LHCN-M2 (cell line): ENCODE measurements at places on chromosomes 2 and 18. TPM values are rescaled to one million over a fixed set of nuclear protein-coding genes. Genes with fewer than 3 reads are reported as not detected.

DNA sequence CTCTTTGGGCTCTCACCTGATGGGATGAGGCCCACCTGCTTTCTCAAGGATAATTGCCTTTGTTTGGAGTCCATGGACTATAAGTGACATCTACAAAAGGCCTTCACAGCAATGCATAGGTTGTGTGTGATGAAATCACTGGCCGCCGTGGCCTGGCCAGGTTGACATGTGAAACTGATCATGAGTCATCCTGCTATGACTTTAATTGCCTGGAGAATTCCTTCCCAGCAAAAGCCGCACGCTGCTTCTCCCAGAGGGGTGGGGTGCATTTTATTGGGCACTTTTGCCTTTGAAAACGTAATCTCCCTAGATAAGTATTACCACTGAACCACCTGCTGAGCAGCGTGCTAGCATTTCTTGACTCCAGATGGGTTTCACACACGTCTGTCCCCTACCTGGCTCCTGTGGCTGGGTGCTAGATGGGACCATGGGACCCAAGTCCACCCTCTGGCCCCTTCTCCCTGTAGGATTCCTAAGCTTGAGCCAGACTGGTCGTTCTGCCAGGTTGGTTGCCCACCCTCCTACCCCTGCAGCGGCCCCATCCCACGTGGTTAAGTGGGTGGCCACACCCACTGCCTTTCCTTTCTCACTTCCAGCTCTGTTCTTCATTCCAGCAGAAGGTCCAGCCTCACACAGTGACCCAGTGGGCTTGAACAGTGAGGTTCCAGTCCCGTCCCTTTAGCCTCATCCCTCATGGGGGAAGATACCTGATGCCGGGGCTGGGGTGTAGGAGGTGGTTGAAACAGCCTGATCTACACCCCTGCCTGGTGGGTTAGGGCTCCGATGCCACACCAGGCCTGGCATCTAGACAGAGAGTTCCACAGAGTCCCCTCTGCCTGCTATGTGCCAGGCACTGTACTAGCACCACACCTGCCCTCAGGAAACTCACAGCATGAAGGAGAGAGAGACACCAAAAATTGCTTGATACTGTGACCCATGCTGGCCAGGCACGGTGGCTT lies 89.6 kb downstream of the GBX2 start:
- DNase-seq, result peak; percentile 1

DNA sequence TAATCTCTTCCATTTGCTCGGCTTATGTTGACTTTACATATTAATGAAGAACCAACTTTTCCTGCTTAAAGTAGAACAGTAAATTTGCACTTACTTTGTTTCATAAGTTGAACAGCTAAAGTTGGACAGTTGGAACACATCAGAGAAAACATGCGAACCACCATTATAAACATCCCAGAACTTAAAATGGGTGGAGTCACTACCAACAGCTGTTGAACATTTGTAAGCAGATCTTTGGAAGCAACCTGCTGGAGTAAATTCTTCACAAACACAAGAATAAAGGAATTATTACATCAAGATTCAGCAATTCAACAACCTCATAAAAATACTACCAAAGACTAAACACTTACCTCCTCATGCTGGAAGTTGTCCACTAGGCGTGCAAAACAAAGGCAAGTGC lies 96.4 kb upstream of the DNER start:
- DNase-seq, result peak; percentile 46

HOXD8 gene
- total RNA-seq, result 0.58 and 1.4 TPM in 2 replicates

DNA sequence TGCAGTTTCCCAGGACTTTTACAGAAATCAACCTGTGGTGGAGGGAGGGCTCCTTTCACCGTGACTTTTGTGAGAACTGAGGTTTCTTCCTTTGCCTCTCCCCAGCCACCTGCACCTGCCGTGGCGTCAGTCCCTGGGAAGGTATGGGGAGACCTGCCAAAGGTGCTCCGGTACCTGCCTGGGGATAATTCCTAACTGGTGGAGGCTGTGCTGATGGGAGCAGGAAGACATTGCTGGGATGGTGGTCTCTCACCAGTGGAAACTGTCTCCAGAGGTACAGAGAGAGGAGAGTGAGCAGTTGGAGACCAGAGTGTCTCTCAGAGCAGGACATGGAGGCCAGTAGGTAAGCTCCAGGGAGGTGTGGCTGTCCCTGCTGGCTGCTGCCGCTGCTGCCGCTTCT lies 52.6 kb downstream of the CIB4 start:
- DNase-seq, result no peak

- peak; percentile 2 for DNase-seq
Observed at GRCh38 chr18:49274188-49274714, 186.2 kb downstream of the DYM start.

DNA sequence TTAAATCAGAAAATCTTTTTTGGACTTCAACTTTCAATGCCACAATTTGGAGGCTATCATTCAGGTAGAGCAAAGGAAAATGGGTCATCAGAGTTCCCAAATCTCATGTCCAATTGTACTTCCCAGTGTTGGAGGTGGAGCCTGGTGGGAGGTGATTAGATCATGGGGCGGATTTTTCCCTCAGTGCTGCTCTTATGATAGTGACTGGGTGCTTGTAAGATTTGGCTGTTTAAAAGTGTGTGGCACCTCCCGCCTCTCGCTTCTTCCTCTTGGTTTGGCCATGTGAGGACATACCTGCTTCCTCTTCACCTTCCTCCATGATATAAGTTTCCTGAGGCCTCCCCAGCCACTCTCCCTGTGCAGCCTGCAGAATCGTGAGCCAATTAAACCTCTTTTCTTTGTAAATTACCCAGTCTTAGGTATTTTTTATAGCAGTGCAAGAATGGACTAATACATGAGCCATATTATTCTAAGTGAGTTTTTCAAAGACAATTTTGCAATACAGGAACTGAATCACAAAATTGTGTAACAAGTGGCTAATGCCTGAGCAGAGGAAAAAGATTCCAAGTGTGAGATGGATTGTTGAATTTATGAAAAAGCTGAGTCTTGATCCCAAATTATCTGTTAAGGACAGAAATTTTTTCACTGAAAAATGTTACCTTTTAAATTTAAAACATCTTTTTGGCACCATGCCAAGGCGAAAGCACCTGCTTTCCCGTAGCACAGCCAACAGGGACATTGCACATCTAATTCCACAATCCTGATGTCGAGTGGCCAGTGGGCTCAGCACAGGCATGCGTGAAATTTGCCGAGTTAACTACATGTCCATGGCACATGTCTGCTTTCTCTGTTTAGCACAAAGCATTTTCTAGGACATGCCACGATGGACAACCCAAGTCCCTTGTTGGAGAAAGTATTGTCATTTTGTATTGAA lies 150.9 kb downstream of the COL6A3 start:
- peak; percentile 75 for DNase-seq

DNA sequence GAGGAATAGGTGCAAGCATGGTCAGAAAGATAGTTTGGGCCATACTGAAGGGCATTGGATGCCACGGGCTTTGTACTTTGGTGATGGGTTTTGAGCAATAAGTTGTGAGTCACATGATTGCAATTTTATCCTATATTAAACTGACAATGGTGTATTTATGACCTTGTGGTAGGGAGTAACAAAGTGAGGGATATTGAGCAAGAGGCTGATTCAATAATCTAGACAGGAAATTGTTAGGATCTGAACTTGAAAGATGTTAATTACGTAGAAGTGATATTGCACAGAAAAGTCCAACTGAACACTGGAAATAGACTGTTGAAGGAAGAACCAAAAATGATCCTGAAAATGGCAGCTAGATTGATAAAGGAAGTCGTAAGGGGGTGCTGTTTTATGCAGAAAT lies 46.6 kb upstream of the TCF4 start:
- DNase-seq, result peak; percentile 68

DNA sequence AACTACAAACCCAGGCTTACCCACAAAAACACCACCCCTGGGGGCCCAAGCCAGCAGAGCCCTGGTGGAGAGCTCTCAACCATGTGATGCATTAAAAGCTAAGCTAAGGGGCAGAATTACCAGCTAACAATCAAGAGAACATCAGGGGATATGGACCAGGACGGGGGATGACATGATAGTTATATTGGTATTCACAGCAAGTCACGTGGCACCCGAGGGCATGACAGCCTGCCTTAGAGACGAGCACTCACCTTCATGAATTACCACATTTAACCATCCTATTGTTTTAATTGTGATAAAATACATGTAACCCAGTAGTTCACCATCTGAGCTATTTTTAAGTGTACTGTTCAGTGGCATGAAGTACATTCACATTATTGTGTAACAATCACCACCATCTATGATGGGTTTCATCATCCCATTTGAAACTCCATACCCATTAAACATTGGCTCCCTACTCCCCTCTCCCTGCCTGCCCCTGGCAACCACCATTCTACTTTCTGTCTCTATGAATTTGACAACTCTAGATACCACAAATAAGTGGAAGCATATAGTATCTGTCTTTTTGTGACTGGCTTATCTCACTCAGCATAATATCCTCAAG lies 245.6 kb downstream of the ANAPC1 start:
- no peak for DNase-seq

- DNase-seq, result no peak
Observed at GRCh38 chr2:8847400-8847799, 10.0 kb upstream of the KIDINS220 start.

- DNase-seq, result no peak
Observed at GRCh38 chr2:46552528-46552927, 73.2 kb downstream of the TMEM247 start.

TEKT4 gene
- total RNA-seq, result not detected in 2 replicates

GRCh38 chr2:43269706-43270105 lies 43.3 kb upstream of the ZFP36L2 start:
- peak; percentile 94 for DNase-seq

DNA sequence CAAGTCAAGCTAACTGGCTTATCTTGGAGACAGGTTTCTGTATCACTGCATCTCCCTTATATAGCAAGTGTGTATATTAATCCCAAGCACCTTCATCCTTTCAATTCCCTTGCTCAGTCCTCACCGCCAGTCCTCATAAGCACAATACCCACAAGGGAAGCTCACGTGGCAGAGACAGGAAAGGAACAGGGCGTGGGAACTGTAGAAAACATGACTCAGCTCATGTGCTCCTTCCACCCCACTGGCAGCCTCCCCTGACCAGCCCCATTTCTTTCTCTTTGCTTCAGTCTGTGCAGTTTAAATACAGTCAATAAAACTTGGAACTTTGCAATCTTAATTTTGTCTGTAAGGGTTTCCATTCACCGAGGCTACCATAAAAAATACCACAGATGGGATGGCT lies 36.5 kb upstream of the CDH19 start:
- DNase-seq, result no peak

DNA sequence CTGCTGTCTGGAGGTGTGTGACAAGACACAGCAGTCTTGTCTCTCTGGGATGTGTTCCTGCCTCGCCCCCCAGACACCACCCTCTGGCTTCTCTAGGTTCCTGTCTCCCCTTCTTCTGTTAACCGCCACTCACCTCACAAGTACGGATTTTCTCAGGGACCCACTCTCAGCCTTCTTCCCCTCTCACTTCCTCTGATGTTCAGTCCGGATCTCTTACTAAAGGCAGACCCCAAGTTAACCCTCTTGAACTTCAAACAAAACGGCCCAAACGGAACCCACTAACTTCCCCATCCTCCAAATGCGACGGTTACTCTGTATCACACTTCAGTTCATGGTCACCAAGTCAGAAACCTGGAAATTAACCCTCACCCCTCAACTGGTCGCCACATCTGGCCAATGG lies 32.0 kb downstream of the B4GALT6 start:
- no peak for DNase-seq

- DNase-seq, result no peak
Observed at GRCh38 chr2:33038799-33039198, 92.0 kb downstream of the LTBP1 start.

DNA sequence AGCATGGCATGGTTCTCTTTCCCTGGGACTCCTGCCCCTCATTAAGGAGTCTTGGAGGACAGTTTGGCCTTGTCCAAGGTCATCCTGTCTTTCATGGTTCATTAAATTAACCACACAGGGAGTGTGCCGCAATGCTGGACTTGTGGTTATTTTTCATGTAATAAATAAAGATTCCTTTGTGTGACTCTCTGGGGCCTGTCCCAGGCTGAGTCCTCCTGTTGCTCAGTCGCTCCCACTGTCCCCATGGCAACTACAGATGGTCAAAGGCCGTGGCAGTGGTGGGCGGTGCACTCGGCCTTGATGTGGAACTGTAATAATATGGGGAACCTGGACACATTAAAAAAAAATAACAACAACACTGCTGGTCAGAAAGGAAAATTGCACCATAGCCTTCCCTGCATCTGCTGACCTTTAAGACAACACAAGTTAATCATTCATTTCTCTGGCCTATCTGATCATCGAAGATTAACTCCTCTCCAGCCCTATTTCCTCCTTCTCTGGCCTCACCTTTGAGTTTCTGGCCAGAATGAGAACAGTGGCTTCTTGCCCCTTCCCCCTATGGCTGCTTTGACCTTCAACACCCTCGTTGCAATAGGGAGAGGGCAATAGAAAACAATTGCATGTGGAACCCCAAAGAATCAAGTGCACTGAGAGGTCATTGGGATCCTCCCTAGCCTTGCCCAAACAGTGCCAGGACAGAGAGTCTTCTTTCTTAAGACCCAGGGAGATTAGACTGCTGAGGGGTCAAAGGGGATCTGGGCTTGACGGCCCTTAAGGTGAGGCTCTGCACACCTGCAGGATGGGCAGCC lies 44.7 kb downstream of the PSD4 start:
- DNase-seq, result peak; percentile 87

DNA sequence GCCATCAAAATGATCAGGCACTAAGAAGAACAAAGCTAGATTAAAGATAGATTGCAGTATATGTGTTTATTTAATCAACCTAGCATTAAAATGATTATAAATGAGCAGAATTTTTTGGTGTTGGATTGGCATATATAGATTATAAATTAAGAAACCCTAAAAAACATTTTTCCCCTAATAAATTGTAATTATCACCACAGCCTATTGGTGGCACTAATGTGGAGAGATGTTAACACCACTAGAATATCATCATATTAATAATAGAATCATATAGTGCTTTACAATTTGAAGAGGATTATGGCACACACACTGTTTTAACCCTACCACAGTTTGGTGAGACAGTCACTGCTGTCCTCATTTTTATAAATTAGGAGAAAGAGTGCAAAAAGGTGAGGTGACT lies 112.4 kb upstream of the RND3 start:
- no peak for DNase-seq

- DNase-seq, result no peak
Observed at GRCh38 chr2:187395276-187396015, 52.6 kb downstream of the CALCRL start.

ZC3H15 gene
- total RNA-seq, result 67.6 and 79.1 TPM in 2 replicates

DNA sequence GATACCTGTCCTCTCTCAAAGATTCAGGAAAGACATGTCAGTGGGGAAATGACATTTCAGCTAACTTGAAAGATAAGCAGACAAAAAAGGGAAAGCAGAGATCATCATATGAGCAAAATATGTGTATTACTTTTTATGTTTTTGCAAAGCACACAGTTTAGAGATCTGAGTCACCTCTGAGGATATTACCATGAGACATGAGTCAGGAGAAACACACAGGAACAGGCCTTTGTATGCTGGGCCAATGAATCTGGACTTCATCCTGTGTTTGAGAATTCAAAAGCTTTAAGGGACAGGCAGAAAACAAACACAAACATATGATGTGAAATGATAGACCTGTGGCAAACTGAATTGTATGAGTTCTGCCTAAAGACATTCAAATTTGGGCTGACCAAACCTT lies 306.0 kb upstream of the EPC2 start:
- DNase-seq, result peak; percentile 86

MAP3K19 gene
- not detected in 2 replicates for total RNA-seq

GRCh38 chr2:188526701-188527100 lies 235.0 kb downstream of the GULP1 start:
- no peak for DNase-seq

TM4SF20 gene
- not detected in 2 replicates for total RNA-seq

- DNase-seq, result no peak
Observed at GRCh38 chr18:13289481-13290205, 71.1 kb downstream of the LDLRAD4 start.
